ENCODE measurements at places on chromosomes 12 and 14.

GRCh38 chr12:95395696-95396095 lies 78.3 kb upstream of the METAP2 start:
- DNase-seq, result no peak

DNA sequence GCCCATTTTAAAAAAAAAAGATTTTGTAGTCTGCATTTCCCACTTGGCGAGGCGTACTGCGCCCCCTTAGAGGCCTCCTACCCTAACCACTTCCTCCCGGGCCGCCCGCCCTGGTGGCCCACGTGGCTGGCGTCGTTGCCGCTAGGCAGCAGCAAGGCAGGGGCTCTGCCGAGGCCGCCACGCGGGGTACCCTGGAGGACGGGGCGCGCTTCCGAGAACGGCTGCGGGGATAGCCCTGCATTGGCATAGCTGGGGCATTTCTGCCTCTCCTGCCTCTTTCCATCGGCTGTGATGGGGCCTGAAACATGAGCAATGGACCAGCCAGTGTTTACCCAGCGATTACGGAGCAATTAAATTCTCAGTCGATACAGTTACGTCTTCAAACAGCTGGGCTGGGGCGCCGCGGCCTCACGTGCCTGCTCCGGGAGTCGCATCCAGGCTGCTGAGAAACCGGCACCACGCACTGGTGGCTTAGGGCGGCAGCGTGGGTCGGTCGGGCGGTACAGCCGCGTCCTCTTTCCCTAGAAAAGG lies 38.0 kb downstream of the IQSEC3 start:
- peak; percentile 8 for DNase-seq

- no peak for DNase-seq
Measured at GRCh38 chr14:50619569-50620141, 48.5 kb downstream of the SAV1 start.

- no peak for DNase-seq
Measured at GRCh38 chr14:72075649-72076334, 143.6 kb downstream of the RGS6 start.

- DNase-seq, result no peak
Measured at GRCh38 chr12:123929946-123930583, 42.6 kb downstream of the CCDC92 start.

DNA sequence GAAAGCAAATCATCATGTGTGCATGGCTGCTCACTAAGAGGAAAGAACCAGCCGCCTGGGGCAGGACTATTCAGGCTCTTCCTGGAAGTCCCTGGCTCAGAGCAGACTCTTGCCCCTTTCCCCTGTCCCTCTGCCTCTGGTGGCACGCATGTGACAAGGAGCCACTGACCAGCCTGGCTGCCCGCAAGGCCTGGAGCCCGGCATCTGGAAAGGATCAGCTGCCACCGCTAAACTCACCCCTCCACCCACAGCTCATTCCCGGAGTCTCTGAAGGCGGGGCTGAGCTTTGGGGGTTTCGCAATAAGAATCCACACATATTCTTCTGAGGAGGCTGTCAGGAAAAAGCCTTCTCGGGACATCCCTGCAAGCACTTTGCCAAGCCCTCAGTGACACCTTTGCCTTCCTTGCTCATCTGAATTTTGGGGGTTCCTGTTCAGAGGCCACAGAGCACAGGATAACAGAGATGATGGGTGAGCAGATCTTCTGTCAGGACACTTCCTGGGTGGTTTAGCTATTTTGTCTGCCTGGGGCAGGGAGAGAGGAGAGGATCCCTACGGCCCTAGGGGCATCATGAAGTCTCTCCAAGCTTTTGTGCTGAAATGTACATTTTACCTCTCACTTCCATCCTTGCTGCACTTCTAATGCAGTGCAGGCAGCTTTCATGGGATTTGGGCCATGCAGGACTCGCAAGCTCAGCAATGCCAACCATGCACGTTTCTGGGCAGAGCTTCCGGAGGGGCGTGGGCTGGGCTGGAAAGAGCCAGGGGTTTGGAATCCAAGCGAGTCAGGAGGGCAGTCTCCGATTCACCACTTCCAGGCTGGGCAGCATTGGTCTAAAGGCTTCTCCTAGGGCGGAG lies 124.8 kb upstream of the MAP1LC3B2 start:
- no peak for DNase-seq

DNA sequence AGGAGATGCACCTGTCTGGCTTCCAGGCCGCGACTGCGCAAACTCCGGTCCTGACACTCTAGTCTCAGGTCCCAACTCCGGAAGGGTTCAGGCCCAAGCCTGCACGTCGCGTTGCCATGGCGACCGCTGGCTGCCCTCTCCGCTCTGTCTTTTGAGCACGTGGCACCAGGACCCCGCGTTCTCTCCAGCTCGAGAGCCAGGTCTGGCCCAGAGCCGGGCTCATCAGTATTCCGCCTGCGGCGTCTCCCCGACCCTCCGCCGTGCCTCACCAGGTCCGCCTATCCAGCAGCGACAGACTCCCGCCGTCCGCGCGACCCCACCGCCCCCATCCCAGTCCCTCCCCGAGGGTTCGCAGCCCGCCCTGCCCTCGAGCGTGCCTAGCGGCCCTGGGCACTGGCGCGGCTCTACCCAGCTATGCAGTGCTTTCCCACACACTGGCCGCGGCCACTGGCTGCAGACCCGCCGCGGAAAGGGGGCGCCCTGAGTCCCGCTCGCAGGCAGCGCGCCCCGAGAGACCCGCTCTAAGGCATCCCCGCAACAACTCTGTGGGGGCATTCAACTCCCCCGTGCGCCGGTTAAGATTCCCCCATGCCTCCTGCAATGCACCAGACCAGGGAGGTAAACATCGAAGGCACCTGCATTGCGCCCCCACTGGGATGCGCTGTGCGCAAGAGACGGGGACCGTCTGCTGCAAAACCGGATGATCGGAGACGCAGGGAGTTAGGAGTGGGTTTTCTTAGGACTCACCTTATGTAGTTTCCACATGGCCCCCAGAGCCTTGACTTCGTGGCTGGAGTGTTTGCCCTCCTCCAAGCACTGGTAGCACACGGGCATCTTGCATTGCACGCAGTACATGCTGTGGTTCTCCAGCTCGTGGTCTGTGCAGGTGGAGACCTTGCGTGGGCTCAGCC lies 1.3 kb downstream of the TRIM9 start:
- DNase-seq, result peak; percentile 37

- DNase-seq, result no peak
Measured at GRCh38 chr12:130672089-130672820, 43.8 kb downstream of the RIMBP2 start.

- no peak for DNase-seq
Measured at GRCh38 chr14:20837831-20838230, 35.2 kb upstream of the RNASE1 start.

- DNase-seq, result no peak
Measured at GRCh38 chr12:30829876-30830275, 75.1 kb upstream of the CAPRIN2 start.

GRCh38 chr14:93105362-93105761 lies 10.4 kb downstream of the ITPK1 start:
- no peak for DNase-seq

DNA sequence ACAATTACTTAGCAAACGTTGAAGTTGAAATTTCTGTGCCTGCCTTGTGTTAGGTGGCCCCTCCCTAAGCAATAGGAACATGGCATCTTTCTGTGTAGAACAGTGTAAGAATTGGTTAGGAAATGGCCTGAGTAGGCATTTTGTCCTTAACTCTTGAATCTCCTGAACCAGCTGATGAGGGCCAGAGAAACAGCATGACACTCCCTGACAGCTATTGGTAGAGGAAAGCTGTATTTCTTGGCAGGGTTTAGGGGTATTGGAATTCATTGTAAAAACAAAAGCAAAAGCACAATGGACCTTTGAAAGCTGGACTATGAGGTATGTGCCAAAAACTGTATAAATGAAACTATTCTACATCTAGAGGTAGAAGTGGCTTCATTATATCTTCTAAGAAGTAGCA lies 40.6 kb upstream of the LRTM2 start:
- no peak for DNase-seq

- DNase-seq, result no peak
Measured at GRCh38 chr12:11725686-11726085, 76.2 kb downstream of the ETV6 start.

- DNase-seq, result no peak
Measured at GRCh38 chr12:53809005-53809404, 57.2 kb upstream of the CISTR start.

- DNase-seq, result no peak
Measured at GRCh38 chr12:88235183-88235833, 93.2 kb downstream of the TMTC3 start.

GRCh38 chr12:47962198-47962597 lies 1.2 kb upstream of the TMEM106C start:
- no peak for DNase-seq

DNA sequence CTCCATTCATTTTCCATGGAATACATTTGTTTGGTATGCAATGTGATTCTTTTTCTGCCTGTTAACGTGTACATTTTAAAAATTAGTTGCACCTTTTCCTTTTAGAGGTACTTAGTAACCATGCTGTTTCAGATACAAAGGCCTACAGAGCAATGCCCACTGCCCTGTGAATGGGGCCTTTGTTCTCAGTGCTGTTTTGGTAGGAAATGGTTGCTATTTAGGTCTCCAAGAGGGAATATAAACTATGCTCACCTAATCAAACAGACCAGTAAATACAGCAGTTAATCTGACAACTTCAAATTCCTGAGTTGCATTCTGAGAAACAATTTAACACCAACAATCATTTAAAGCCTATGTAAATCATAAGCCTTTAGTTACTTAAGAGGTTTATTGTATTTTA lies 188.7 kb downstream of the BCAT1 start:
- DNase-seq, result no peak

- DNase-seq, result peak; percentile 27
Measured at GRCh38 chr12:9244894-9245293, 36.7 kb upstream of the PZP start.

DNA sequence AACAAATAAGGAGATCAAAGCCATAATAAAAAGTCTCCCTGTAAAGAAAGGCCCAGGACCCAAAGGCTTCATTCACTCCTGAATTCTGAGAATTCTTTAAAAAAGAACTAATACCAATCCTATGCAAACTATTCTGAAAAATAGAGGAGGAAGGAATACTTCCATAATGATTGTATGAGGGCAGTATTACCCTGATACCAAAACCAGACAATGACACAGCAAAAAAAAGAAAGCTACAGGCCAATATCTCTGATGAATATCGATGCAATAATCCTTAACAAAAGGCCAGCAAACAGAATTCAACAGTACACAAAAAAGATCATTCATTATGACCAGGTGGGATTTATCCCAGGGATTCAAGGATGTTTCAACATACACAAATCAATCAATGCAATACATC lies 457.8 kb upstream of the FBXO33 start:
- DNase-seq, result no peak

DNA sequence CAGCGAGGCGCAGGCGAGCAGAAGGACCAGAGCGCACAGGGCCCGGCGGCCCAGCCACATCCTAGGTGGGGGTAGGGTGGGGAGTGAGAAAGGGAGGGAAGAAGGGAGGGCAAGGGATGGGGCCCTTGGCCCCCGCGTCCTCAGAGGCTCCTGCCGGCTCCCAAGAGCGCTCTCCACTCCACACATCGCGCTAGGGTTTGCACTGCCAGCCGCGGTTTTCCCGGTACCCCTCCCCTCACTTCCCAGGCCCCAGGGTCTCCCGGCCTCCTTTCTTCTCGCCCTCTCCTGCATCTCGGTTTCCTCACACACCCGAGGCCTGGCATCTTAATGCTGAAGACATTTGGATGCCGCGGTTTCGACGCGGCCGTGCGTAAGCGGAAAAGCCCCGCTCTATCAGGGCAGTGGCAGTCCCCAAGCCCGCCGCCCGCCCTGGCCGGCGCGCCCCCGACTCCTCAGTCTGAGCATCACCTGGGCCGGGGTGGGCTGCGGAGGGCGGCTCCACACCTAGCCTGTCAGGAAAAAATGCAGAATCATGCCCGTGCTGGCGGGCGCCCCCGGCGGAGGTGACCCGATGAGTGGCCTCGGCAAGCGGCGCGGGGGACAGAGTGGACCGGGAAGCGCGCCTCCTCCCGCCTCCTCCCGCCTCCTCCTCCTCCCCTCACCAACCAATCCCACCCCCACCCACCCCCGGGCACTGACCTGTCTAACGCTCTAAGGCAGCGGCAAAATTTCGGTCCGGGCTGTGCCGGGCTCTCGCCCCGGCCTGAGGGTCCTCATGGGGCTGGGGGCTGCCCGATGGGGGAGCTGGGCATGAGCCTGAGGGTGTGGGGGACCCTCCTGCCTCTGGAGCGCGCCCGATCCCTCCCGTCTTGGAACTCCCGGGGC lies 686 bp downstream of the B4GALNT1 start:
- DNase-seq, result no peak

DNA sequence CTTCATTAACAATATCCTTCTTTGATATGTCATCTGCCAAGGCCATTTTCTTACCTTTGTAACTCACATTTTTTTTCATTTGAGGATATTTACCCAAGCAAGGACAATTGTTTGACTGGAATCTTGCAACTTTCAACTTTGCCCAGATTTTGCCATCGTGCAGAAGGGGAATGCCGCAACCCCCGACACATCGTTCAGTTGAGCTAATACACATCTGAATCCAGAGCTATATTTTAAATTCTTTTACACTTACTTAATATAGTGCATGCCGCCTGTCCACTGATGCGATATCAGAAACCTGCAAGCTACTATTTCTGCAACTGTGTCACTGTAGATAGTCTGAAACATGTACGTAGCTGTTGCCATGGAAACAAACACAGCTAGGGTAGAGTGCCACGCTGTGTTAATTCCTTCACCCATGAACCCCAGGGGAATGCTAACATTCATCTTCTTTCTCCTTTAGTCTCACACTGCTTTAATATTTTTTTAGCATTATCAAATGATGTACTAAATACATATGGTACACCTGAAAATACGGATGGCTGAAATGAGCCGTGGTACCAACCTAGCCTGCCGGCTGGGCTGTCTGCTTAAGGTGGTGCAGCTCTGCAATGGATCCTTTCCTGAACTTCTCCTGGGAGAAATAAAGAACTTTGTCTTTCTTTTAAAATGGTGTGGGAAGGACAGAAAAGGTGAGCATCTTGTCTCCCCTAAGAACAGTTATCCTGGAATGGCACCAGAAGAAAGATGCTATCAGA lies 77.0 kb upstream of the FOXN3 start:
- no peak for DNase-seq

DNA sequence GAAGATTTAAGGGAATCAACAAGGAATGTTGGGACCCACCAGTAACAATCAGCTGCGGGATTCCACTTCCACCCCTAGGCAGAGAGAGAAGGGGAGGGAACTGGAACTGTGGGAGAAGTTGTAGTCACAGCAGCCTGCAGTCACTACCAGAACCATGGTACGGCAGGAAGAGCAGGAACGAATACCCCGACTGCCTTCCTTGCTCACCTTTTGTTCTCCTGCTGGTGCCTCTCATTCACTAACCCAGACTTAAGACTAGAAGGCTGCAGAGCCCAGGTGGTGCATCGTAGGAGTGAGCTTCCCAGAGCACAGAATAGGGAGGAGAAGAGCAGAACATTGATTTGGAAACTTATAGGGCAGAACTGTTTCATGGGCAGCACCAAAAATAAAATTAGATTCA lies 154.2 kb downstream of the DYRK2 start:
- DNase-seq, result no peak

- DNase-seq, result no peak
Measured at GRCh38 chr14:69901113-69901951, 22.1 kb downstream of the SMOC1 start.
